ENCODE measurements at places on chromosomes 3 and 15.
A peak's percentile ranks its signal among the peaks of the same experiment; 100 is the strongest.

GRCh38 chr15:75307778-75308390, 25.2 kb downstream of the GOLGA6D start:
- DNase-seq, result peak; percentile 71

GRCh38 chr3:162626172-162626571, 1129.6 kb downstream of the OTOL1 start:
- DNase-seq, result no peak

DNA sequence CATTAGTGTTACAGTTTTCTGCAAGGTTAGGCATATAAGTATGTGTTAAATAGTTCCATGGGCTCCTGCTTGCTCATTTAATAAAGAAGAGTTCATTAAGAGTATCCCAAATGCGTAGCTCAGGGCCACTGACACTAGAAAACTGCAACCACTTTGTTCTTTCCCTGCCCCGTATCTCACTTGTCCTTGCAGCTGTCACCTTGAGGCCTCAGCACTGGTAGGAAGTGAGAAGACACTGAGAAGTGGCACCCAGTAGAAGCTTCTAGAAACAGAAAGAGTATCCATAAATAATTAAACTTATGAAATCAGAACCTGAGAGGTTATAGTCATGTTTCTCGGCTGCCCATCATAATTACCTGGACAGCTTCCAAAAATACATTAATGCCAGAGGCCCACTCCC, 266.0 kb downstream of the KCNMB2 start:
- no peak for DNase-seq

- no peak for DNase-seq
These were observed 57.6 kb upstream of the BBX start for GRCh38 chr3:107465064-107465631.

- DNase-seq, result no peak
These were observed 57.0 kb downstream of the ISL2 start for GRCh38 chr15:76393614-76394013.

DNA sequence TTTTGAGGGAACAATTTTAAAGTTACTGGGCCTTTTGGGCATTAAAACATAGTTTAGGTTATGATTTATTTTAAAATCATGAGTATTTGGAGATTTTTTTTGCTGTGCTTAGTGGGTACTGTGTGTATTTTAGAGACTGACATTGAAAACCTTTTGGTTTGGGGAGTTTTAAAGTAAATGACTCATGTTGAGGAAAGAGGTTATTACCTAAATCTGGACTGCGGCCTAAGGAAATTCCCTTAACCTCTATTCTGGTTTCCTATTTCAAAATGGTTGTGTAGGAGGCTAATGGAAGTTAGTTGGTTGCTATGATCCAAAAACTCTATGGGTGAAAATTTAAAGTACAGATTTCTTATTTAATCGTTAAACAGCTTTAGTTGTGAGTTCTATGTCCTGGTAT, 57.3 kb upstream of the DPH6 start:
- no peak for DNase-seq

DNA sequence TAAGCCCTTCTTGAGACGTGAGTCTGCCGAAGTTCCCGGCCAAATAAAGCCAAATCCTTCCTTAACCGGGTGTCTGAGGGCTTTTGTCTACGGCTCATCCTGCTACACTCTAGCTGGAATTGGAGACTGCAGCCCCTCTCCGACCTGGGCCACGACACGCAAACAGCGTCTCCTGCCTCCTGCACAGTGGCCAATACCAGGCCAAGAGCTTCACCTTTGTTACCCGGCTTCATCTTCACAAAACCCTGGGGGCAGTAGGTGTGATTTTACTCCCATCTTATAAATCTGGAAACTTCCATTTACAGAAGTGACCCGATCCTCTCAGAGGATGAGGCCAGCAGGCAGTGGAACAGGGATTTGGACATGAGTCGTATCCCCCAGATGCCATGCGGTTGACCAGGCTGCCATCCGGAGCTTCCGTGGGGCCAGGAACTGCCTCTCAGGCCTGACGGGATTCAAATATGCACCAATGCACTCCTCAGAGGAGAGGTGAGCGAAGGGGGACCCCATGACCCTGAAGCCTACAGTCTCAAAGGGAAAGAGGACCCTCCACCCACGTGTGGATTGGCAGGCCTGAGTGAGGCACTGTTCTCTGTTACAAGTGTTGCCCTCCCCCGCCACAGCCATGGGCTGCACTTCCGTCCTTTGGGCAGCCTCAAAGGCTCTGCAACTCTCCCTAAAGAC, 53.2 kb upstream of the KLF13 start:
- DNase-seq, result no peak

DNA sequence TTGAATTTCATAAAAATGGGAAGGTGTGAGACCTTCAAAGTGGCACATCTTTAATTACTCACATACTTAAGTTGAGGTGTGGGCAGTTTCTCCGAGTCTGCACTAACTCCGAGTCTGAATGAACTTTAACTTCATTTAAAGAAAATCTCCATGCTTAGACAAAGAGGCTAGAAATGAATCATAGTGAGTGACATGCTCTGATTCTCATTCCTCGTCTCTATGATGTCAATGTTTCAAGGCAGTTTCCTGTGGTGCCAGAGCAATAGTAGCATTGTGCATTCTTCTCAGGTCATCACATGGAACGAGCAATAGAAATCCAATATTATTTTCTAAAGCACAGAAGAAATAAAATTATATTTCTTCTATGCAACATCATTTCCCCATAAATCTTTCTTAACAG, 224.8 kb downstream of the KCNMB2 start:
- no peak for DNase-seq

- DNase-seq, result no peak
These were observed 19.8 kb downstream of the SYNM start for GRCh38 chr15:99124641-99125040.

GRCh38 chr3:67075295-67075694, 77.2 kb downstream of the KBTBD8 start:
- no peak for DNase-seq

- DNase-seq, result no peak
These were observed 20.4 kb upstream of the NFKBIZ start for GRCh38 chr3:101828691-101829436.

DNA sequence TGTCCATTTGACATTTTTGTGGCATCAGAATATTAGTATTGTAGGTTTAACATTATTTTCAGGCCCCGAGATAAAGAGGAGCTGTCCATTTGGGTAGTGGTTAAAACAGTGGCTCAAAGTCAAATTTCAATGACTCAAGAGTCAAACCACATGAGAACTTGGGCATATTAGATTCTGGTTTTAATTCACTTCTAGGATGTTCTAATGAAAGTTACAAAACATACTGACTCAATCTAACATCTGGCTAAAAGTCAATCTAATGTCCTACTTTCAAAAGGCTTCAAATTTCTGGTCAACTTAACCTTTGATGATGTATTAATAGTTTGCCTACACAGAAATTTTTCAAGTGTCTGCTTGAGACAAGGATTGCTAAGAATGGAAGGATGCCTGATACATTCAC, 112.4 kb downstream of the ABI3BP start:
- DNase-seq, result no peak

DNA sequence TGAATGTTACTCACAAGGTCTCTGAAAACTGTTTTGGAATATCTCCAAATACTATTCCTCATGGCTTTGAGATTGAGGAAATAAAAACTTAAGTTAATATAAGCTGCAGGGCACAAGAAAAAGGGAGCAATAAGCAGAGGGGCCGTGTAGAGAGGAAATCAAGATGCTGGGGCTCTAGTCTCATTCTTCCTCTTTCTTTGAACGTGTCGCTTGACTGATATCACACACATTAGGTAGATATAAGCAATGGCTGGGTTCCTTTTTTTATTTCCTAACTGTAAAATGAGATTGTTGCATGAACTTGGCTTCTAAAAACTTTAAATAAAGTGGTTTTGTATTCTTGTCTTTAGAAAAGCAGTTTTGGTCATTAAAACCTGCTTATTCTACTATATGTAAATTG, 326.7 kb upstream of the ROPN1 start:
- DNase-seq, result no peak

GRCh38 chr15:65426216-65426853, 3.6 kb upstream of the IGDCC4 start:
- DNase-seq, result no peak

- DNase-seq, result no peak
These were observed 11.7 kb downstream of the MRPS22 start for GRCh38 chr3:139355476-139355875.

Measured in T47D (cell line).